ENCODE measurements at places on chromosomes 12 and 14.

DNA sequence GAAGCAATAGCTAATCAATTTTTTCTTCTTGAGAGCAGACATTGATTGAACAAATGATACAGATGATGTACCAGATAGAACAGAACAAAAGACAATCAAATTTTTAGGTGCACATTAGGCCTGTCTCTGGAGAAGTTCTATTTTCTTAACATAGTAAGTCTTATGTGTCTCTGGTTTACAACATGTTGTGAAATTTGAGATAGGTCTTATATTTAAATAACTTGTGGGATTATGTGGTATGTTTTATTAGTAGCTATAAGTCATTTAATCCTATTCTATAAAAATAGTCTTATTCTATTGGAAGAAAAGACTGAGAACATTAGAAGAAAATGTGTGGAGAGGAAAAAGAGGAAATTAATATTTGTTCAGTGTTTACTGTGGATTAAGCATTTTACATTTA, 358.0 kb downstream of the ATP23 start:
- no peak for DNase-seq

- DNase-seq, result no peak
Measured at GRCh38 chr12:49748800-49749199, 7.4 kb downstream of the TMBIM6 start.

DNA sequence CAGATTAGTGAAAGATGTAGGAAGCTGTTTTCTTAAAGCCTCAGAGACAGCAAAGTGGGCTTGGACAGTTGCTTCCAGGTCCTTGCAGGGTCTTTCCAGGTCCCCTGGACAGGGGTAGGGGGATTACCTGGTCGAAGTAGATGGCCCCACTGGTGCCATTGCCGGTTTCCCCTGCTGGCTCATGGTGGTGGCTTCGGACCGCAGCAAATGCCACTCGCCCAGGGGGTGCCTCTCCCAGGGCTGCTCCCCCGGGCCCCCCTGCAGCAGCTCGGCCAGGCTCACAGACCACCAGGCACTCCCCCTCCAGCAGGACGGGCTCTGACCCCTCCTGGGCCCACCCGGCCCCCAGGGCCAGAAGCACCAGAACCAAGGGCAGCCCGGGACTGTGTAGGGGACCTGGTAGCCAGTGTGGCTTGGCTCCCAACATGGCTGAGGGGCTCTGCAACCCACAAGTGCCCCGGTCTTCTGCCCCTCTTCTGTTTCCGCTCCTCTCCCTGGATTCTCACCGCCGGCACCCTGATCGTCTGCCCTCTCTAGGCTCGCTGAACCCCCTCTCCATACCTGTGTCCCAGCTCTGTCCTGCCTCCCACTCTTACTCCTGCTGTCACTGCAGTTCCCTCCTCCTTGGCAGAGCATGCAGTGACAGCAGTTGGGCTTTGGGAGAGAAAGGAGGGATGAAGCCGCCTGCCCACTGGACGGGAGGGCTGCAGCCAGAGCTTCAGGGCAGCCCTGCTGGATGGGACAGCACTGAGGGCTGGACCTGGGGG, 657 bp downstream of the CBLN3 start:
- no peak for DNase-seq

- DNase-seq, result no peak
Measured at GRCh38 chr12:18824287-18824686, 86.4 kb downstream of the CAPZA3 start.

GRCh38 chr12:106551410-106551809, 31.4 kb upstream of the RFX4 start:
- DNase-seq, result no peak

DNA sequence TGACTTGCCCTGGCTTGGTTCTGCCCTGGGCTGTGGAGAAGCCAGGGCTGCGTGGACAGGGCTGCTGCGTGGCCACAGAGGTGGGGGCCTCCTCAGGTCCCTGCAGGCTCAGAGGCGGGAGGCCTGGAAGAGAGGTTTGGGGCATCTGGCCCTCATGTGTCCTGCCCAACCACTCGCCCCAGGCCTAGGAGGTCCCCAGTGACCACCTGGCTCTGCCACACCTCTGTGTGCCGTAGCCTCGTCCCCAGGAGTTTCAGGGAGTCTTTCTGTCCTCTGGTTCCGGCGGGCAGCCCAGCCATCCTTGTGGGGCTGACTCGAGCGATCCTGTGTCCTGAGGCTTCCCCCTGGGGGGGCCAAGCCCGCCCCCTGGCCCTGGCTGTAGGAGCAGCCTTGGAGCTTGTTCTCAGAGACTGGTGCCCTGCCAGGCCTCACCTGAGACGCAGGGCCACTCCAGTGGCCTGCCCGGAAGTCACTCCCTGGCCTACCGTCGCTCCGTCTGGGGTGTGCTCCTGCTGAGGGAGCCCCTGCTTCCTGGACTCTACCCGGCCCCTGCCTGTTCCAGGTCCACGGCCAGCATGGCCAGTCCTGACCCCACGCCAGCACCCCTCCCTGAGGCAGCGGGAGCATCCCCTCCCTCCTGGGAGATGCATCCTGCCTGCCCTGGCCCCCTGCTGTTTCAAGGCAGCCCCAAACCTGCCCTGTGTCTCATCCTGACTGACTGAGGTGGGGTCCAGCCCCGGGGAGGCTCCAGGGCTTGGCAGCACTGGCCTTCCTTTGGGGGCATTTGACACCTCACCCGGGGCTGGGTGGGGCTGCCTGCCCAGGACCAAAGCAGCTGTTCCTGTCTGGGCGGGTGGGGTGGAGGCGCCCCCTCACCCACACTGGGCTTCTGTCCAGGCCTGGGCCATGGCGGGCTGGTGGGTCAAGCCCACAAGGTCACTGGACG, 13.9 kb downstream of the ASPG start:
- no peak for DNase-seq

GRCh38 chr12:2332947-2333346, 280.2 kb downstream of the CACNA1C start:
- no peak for DNase-seq

DNA sequence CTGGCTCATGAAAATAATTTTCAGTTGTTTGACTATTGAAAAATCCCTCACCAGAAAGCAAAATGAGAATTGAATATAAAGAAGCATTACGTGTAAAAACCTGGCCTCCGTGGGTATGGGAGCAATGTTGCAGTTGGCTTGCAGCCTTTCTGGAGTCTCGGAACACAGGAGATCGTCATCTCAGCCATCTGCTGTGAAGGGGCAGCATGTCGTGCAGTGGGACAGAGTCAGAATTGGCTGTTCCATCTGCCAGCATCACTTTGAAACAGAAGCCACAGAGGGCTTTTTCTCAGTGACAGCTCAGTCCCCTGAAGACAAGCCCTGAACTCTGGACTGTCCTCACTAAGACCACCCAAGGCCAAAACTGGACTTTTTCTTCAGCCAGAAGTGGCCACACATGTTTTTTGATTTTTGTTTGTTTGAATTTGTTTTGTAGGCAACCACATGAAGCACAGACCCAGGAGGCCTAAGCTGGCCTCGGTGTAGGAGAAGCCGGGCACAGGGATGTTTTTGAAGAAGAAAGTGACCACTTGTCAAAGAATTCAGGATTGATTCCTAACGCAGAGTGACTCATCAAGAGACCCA, 170.8 kb upstream of the DYRK2 start:
- no peak for DNase-seq

GRCh38 chr12:93663006-93663728, 14.0 kb upstream of the CRADD start:
- no peak for DNase-seq

DNA sequence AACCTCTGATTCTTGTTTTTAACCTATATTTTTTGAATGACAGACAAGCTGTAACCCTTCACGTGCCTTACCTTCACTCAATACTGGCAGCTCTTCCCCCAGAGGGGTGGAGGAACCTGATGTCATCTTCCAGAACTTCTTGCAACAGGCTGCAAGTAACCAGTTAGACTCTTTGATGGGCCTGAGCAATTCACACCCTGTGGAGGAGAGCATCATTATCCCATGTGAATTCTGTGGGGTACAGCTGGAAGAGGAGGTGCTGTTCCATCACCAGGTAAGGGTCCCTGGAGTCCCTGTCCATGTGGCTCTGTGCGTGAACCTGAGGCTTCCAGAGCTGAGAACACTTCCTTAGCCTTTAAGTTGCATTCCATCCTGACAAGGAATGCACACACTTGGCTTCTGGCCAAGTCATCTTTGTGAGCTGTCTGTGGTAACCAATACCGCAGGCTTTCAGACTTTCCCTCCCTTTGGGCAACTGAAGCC, 22.7 kb downstream of the TRAFD1 start:
- DNase-seq, result no peak

- DNase-seq, result peak; percentile 84
Measured at GRCh38 chr12:12582895-12583303, 20.2 kb upstream of the DUSP16 start.

- no peak for DNase-seq
Measured at GRCh38 chr14:62824086-62824485, 221.2 kb downstream of the KCNH5 start.

- DNase-seq, result no peak
Measured at GRCh38 chr12:43337571-43338444, 214.2 kb downstream of the ADAMTS20 start.

DNA sequence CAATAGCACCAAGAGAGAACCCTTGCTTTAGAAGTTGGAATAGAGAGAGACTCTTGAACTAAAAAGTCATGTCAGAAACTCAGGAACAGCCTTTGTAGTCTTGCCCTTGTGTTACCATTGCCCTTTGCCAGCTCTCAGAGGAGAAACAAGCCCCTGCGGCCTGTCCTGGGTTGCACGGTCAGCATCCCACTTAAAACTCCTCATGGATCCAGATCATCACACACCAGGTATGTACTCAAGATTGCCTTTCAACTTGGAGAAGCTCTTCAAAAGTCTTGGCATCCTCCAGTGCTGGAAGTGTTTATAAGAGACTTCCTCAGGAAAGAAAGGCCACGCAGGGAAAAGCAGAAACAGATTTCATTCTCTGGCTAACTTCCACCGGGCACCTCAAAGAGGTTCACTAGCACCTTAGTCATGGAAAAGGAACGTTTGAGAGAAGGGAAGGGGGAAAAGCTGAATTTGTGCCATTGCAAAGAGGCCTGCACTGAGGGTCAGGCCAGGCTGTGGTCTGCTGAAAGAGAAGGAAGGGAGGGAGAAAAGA, 594.2 kb downstream of the MED13L start:
- no peak for DNase-seq

- DNase-seq, result no peak
Measured at GRCh38 chr14:102246071-102246470, 58.9 kb downstream of the MOK start.

- no peak for DNase-seq
Measured at GRCh38 chr12:96985515-96986362, 78.7 kb downstream of the NEDD1 start.

DNA sequence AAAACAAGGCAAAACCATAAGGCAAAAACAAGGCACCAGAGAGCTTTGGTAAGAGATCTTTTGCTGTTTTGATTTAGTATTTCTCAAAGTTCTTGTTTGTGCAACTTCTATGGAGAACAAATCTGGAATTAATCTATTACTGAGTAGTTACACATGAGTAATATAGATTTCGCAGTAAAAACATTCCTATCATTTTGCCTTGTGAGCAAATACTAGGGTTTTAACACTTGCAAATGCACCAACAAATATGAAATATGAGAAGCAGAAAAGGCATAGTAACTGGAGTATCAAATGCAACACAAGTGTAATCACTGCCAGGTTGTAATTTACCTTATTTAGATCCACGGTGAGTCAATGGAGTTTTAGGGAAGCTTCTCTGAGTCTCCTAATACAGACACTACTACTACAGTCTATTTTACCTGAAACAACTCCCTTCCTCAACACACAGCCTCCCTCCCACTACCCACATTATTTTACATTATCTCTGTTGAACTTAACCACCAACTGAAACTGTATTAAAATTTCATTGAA, 324.1 kb downstream of the FLRT2 start:
- DNase-seq, result no peak

DNA sequence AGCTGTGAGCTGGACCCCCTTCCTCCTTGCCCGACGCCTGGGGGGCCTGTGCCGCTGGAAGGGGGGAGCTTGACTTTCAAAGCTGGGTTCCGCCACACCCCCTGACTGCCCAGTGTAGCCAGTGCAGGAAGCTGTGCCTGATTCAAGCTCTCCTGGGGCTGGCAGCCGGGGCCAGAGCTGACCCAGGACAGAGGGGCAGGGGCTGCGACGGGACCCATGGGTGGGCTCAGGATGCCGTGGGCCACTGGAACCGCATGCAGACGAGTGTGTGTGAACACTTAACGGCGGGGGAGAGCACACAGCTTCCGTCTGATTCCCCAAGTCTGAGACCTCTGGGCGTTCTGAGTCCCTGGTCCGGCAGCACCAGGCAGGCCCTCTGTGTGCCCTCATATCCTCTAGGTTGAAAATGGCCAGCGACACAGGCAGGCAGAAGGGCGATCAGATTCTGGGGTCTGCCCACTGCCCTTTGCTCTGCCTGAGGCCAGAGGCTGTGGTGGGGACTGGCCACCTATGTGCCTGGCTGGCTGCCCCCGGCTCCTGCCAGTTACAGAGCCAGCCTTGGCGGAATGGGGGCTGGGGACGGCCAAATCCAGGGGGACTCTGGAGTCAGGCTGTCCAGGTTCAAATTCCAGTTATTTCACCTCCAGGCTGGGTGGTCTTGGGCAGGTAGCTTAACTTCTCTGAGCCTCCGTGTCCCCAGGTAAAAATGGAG, 54.0 kb downstream of the CYP46A1 start:
- DNase-seq, result no peak

GRCh38 chr12:92556141-92556540, 146.6 kb upstream of the PLEKHG7 start:
- no peak for DNase-seq

DNA sequence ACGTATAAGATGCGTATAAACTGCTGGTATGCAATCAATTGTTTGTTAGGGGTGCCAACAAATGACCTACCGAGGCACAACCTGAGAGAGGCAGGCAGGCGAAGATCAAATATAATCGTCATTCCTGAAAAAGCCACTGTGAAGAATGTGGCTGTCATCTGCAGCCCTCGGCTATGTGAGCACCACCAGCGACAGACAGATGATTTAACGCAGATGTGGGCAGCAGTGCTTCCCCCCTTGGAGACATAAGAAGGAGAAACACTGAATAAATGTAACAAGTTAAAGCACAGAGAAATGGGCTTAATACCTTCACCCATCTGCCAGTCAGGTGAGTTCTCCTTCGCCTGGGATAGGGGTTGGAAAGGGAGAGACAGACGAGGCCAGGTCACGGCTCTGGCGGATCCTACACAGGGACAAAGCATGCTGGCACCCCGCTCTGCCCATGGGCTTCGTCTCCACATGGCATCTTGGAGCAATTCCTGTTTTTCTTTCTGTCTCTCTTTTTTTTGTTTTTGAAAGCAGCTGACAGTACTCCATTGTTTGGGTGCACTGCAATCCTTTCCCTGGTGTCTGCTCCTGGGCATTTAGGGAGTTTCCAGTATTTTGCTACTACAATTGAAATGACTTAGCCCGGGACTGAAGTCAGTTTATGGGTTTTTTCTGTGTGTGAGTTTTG, 28.1 kb downstream of the TNFAIP2 start:
- DNase-seq, result no peak

DNA sequence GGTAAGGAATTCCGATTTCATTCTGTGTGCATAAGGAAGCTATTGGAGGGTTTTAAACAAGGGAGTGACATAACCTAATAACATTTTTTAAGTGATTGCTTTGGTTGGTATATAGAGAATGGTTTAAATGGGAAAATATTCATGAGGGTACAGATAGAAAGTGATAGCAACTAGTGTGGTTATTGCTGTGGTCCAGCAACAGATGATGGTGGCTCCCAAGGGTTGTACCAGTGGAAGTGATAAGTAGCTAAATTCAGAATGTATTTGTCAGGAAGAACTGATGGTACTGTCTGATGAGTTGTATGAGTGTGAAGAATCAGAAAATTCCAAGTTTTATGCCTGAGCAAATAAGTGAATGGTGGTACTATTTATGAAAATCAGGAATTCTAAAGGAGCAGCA, 2.6 kb upstream of the CNOT2 start:
- DNase-seq, result no peak

- no peak for DNase-seq
Measured at GRCh38 chr14:61749264-61749663, 13.0 kb upstream of the SNAPC1 start.
